H9 (cell line): ENCODE measurements at places on chromosomes 11 and 22.

GRCh38 chr11:93221539-93221938 is 23.7 kb upstream of the SLC36A4 start:
- H3K27ac ChIP-seq, result no peak overlapping the region
- no peaks in the 10 kb centered on the region for H3K4me1 ChIP-seq
- no peaks in the 10 kb centered on the region; the same call in 1 of the 2 replicates for H3K27me3 ChIP-seq

DNA sequence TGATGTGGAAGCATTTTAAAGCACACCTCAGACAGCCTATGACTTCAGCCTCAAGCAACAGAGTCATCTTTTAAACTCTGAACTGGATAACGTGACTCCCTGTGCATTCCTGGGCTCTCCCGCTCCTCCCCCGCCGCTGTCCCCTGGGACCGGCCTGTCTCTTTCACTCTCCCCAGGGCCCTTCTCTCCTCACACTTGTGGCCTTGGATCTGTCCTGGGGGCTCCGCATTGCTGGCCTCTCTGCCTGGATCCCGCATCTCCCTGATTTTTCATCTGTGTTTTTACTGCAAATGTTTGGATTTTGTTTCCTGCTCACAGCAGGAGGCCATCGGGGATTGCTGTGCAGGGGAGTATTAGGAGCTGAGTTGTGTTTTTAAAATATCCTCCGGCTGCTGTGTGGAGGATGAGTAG is 15.4 kb downstream of the C11orf24 start:
- peaks cover 3% of the 10 kb centered on the region; the same call in 1 of the 2 replicates for H3K4me1 ChIP-seq
- H3K27me3 ChIP-seq, result no peaks in the 10 kb centered on the region
- H3K27ac ChIP-seq, result no peak overlapping the region
- H3K36me3 ChIP-seq, result peaks cover 10% of the 10 kb centered on the region

DNA sequence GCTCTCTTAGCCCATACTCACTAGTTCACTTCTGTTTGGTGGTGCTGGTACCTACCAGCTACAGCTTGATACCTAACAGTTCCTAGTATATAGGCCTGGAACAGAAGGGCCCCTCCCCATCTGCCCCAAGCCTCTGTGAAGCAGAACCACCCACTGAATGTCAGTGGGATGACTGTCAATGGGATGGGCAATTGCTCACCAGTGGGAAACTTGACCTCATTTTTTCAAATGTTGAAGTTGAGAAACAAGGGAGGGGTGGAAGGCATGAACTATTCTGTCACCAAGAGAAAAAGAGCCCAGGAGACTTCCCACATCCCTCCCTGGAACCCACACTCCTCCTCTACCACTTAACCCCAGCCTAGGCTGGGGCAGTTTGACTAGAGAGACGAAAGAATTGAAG is at the start of gene NLRP10:
NLRP10 (minus strand) TSS at position 62 of the 400 bp plus-strand sequence. CDS start 1,952 bp downstream, outside the sequence.
- no peak within 1 kb of the TSS for H3K27ac ChIP-seq
- no peak for DNase-seq
- H3K27me3 ChIP-seq, result no peaks in the 10 kb centered on the region
- H3K36me3 ChIP-seq, result peaks cover 1% of the 10 kb centered on the region; the same call in 1 of the 3 replicates
- no peak within 1 kb of the TSS for H3K4me3 ChIP-seq
- H3K4me1 ChIP-seq, result peaks cover 2% of the 10 kb centered on the region; the same call in 1 of the 2 replicates

- H3K36me3 ChIP-seq, result peaks cover 4% of the 10 kb centered on the region
- H3K4me3 ChIP-seq, result no peak overlapping the region
- DNase-seq, result peak; percentile 32
- H3K27me3 ChIP-seq, result no peaks in the 10 kb centered on the region
Measured at GRCh38 chr11:84580428-84580827, 1046.7 kb downstream of the DLG2 start.

DNA sequence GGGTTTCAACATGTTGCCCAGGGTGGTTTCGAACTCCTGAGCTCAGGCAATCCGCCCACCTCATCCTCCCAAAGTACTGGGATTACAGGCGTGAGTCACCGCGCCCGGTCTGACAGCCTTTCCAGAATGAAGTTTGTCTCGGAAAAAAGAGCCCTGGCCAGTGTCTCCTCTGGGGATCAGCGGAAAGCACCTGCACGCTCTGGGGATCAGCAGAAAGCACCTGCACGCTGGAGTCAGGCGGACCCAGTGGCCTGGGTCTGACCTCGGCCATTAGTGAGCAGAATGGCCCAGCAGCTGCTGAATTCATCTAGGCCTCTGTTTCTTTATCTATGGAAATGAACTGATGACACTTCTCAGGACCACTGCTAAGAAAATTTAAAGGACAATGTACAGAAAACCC is 10.5 kb upstream of the TESMIN start:
- DNase-seq, result no peak
- H3K27ac ChIP-seq, result no peak overlapping the region
- no peaks in the 10 kb centered on the region for H3K36me3 ChIP-seq
- no peak overlapping the region for H3K4me3 ChIP-seq

GRCh38 chr22:32448980-32449379 is 15.3 kb downstream of the BPIFC start:
- H3K27me3 ChIP-seq, result no peaks in the 10 kb centered on the region; the same call in 1 of the 2 replicates
- no peak for DNase-seq
- H3K27ac ChIP-seq, result no peak overlapping the region
- no peak overlapping the region for H3K4me3 ChIP-seq
- H3K36me3 ChIP-seq, result no peaks in the 10 kb centered on the region

DNA sequence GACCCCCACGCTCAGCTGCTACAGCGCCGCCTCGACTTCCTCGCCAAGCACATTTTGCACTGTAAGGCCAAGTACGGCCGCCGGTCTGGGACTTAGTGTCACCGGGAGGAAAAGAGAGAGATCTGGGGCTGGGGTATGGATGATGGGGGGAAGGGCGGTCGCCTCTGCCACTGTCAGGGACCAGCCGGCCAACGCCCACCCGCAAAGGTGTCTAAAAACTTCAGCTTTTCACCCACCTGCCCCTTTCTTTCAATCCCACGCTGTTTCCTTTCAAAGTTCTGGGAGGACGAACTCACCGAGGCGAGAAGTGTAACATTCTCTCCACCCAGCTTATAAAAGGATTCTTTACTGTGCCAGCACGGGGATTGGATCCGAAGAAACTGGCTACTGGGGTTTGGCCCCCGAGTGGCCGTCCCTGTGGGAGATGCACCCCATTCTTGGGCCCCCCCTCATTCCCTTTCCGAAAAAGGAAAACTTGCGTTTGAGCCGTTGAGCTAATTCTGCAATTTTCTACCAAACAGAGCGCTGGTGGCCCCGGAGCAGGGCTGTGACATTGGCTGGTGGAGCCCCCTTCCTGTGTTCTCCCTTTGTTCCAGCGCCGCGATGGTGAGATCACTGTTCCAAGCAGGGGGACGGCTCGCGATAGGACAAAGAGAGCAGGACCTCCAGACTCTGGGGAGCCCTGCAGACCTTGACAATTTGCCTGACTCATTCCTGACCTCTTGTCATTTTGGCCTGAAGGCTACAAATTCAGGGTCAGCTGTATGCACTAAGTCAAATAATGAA is 1.8 kb downstream of the FJX1 start:
- peaks cover 4% of the 10 kb centered on the region; the same call in 1 of the 3 replicates for H3K36me3 ChIP-seq
- peak overlapping the region; percentile 69 for H3K4me3 ChIP-seq
- no peak overlapping the region for H3K27ac ChIP-seq
- peaks cover 4% of the 10 kb centered on the region for H3K4me1 ChIP-seq

DNA sequence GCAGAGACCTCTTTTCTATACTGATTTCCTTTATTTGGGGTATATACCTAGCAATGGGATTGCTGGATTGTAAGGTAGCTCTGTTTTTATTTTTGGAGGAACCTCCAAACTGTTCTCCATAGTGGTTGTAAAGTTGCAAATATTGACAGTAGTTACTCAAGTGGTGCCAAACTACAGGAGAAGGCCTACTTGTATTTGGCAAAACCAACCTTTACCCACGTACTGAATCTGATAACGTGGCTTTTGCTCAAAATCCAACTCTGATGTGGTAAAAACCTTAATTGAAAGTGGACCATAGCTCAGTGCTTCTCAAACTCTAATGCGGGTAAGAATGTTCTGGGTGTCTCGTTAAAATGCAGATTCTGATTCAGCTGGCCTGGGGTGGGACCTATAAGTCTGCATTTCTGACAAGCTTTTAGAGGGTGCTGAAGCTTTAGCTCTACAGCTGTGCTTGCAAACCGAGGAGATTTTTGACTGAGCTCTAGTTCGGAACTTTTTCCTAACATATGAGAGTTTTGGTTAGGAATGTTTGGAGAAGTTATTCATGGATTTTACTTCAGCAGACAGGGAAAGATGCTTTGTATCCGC is 69.8 kb downstream of the PACS1 start:
- DNase-seq, result no peak
- no peak overlapping the region for H3K4me3 ChIP-seq
- H3K36me3 ChIP-seq, result no peaks in the 10 kb centered on the region
- no peaks in the 10 kb centered on the region for H3K27me3 ChIP-seq
- no peaks in the 10 kb centered on the region for H3K4me1 ChIP-seq
- no peak overlapping the region for H3K27ac ChIP-seq

- no peaks in the 10 kb centered on the region for H3K4me1 ChIP-seq
- H3K27me3 ChIP-seq, result no peaks in the 10 kb centered on the region
- DNase-seq, result no peak
- no peak overlapping the region for H3K27ac ChIP-seq
- no peaks in the 10 kb centered on the region for H3K36me3 ChIP-seq
Measured at GRCh38 chr11:109612496-109612895, 190.5 kb downstream of the C11orf87 start.

DNA sequence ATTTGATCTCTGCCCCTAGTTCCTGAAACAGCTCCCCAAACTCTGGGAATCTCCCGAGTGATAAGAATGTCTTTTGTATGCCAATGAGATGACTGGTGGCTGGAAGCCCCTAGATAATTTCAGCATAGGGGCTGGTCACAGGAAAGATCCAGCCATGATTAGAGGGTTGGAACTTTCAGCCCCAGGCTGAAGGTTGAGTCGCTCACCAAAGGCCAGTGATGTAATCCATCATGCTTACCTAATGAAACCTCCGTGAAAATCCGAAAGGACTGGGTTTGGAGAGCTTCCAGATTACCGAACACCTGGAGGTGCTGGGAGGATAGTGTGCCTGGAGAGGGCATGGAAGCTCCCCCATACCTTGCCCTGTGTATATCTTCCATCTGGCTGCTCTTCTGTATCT is 26.0 kb downstream of the LRRC32 start:
- H3K36me3 ChIP-seq, result no peaks in the 10 kb centered on the region; the same call in 1 of the 2 replicates
- no peak for DNase-seq
- H3K4me1 ChIP-seq, result peaks cover 3% of the 10 kb centered on the region; the same call in 1 of the 2 replicates
- H3K27ac ChIP-seq, result no peak overlapping the region
